ENCODE measurements at places on chromosomes 6 and 20.

- DNase-seq = no peak
Observed at GRCh38 chr6:112539355-112539754, 192.2 kb downstream of the RFPL4B start.

DNA sequence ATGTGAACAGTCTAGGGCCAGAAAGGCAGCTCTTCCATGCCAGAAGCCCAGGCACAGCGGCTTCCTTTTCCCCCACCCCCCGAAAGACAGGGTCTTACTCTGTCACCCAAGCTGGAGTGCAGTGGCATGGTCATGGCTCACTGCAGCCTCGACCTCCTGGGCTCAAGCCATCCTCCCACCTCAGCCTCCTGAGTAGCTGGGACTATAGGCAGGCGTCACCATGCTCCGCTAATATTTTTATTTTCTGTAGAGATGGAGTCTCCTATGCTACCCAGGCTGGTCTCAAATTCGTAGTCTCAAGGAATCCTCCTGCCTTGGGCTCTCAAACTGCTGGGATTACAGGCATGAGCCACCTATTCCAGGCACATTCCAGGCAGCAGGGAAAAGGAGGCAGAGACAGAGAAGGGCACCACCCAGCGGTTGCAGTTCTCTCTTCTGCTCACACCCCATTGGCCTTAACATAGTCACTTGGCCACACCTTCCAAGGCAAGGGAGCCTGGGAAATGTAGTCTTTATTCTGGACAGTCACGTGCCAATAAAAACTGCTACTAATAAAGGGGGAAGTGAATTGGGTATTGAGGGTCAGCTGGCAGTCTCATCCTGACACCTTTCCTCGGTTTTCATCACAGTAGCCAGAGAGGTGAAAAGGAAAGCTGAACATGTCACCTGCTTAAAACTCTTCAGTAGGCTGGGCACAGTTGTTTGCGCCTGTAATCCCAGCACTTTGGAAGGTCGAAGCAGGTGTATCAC lies 205.9 kb downstream of the ZMYND8 start:
- peak; percentile 77 for DNase-seq

- DNase-seq = no peak
Observed at GRCh38 chr6:18632670-18633410, 245.7 kb downstream of the RNF144B start.

GRCh38 chr6:113529196-113529595 lies 327.9 kb upstream of the MARCKS start:
- DNase-seq = no peak

GRCh38 chr6:110353457-110354001 lies 4.6 kb downstream of the METTL24 start:
- DNase-seq = no peak

DNA sequence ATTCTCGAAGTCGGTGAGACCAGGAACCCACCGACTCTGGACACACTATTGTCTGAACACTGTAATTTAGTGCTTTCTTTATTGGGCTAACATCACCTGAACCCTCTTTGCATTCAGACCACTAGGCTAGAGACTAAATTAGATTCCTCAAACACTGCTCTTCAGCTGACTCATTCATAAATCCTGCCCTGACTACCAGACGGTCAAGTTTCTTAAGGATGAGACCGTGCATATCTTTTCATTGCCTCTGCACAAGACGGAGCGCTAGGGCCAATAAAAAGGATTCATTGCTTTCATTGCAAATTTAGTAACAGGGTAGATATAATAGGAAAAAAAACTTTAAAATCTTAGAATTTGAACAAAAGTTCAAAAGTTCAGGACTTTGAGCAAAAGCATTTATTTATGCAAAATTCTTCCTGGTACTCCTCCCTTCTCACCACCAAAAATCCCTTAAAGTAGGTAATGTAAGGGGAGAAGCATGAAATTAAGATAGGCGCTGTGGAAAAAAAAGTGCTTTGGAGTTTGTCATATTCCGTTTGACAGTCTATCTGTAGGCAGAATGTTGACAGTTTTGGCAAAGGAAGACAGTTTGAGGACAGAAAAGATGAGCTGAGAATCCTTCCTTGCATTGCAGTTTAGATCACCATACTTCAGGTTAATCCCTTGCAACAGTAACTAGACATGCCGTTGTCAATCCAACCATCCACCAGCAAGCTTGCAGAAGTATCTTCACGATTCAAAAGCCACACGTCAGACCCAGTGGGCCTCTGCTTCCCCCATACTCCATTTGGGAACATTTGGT lies 328.6 kb upstream of the JARID2 start:
- no peak for DNase-seq

DNA sequence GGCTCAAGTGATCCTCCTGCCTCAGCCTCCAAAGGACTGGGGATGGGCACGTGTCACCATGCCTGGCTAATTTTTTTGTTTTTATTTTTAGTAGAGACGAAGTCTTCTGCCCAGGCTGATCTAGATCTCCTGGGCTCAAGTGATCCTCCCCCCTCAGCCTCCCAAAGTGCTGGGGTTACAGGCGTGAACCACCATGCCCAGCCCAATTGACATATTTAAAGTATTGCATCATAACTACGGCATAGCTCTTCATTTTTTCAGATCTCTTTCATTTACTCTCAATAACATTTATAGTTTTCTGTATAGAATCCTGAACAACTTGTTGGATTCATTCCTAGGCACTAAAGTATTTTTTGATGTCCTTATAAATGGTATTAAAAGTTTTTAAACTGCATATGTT lies 13.0 kb downstream of the SERPINB1 start:
- no peak for DNase-seq

DNA sequence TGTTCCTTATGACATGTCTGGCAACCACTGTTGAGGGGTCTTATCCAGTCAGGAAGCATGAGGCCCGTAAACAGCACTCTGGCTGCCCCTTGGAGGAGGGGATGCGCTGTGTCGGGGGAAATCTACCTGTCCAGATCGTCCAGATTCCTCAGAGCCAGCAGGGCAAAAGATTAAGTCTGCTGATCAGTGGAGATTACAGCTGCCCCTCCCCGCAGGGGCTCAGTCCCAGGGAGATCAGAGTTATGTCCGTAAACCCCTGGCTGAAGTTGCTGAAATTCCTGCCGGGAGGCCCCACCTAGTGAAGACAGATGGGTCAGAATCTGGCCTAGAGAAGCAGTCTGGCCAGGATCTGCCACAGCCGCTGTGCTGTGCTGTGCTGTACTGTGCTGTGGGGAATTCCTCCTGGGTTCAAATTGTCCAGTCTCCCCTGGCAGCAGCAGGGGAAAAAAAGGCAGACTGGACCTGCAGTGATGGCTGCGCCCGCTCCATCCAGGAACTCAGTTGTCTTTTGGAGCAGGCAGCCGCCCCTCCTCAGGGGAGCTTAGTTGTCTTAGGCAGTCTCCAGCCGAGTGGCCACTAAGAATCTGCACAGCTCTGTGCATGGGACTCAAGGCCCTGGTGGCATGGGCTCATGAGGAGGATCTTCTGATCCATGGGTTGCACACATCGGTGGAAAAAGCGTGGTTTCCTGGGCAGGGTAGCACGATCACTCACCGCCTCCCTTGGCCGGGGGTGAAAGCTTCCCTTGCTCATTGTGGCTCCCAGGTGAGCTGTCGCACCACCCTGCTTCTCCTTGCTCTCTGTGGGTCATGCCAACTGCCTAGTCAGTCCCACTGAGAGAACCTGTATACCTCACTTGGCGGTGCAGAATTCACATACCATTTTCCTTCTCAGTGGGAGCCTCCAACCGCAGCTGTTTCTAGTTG lies 1368.8 kb upstream of the ADGRB3 start:
- DNase-seq = no peak

DNA sequence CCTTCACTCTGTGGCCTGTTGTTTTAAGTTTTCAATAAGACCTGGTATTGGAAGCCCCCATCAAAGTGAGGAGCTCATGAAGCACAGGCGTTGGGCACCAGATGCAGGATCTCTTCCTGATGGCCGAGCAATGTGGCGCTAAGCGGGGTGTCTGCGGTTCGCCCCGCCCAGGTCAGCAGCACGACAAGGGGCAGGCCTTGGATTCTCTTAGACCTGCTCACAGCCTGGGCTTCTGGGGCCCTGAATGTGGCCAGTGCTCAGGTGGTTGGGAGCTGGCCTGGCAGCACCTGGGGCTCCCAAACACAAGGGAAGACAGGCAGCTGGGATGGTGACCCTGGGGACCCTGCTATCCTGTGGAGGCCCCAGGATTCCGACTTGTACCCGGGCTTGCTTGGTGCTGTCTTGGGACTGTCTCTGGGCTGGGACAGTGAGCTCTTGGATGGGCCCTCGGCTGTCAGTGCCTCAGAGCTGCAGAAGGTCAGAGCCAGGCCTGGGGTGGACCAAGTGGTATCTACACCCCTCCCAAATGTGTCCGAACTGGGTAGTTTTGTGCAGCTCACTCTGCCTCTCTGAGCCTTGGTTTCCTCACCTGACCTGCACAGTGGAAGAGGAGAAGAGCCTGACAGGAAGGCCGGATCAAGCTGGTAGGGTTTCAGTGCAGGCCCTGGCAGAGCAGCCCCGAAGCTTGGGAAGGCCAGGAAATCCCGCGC lies 69.1 kb downstream of the PHACTR3 start:
- no peak for DNase-seq

- DNase-seq = peak; percentile 46
Observed at GRCh38 chr20:57654363-57654997, 34.3 kb upstream of the ZBP1 start.

GRCh38 chr20:48381353-48382120 lies 446.3 kb downstream of the PREX1 start:
- DNase-seq = no peak

GRCh38 chr6:139602577-139602976 lies 228.1 kb upstream of the CITED2 start:
- DNase-seq = peak; percentile 53

GRCh38 chr20:8175741-8176675 lies 43.9 kb downstream of the PLCB1 start:
- no peak for DNase-seq

- DNase-seq = no peak
Observed at GRCh38 chr6:169215201-169215681, 38.4 kb downstream of the THBS2 start.

- DNase-seq = no peak
Observed at GRCh38 chr6:33217246-33217645, 8.9 kb downstream of the RING1 start.

DNA sequence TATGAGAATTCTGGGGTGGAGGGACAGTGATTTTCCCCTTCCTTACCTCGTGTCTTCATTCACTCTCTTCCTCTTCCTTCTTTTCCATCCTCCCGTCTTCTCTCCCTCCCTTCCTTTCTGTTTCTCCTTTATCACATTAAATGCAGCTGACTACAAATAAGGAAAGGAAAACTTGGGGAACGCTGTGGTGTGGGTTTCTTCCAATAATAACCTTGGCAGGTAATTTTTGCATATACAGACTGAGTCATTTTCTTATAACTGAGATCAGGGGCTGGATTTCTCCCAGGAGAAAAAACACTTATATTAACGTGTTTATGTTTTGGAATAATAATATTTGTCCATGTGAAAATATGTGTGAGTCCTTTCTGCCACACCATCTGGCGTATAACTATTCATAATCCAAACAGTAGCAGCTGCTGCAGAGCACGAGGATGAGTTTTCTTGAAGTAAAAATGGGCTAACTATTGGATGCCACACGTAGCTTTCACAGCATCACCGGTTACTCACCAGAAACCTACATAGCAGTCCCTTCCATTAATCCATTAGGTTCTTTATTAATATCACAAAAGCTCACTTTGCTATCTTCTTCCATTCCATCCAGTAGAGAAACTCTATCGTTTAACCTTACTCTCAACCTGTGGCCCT lies 139.2 kb upstream of the SASH1 start:
- DNase-seq = no peak

- DNase-seq = no peak
Observed at GRCh38 chr20:56625837-56626236, 3.3 kb upstream of the TFAP2C start.

- DNase-seq = peak; percentile 66
Observed at GRCh38 chr20:32510601-32511357, 74.4 kb downstream of the NOL4L start.

Data from hematopoietic multipotent progenitor cell treated with erythropoietin and hydrocortisone succinate and interleukin-3 and kit ligand, for 8 days (in vitro differentiated cells).